ENCODE measurements at places on chromosomes 2 and 18. TPM values are rescaled to one million over a fixed set of nuclear protein-coding genes. Genes with fewer than 3 reads are reported as not detected.

Gene GKN1
- not detected for total RNA-seq

Gene EVA1A
- 0.56 TPM for total RNA-seq

Gene MAP4K3
- 12.4 TPM for total RNA-seq

Gene C2orf92
- 1.7 TPM for total RNA-seq

Gene SCN9A
- total RNA-seq: 0.28 TPM

Gene TWIST2
- total RNA-seq: 0.48 TPM

Gene C2orf49
- 9.4 TPM for total RNA-seq

Gene FTCDNL1
- total RNA-seq: 1.6 TPM

Gene CPS1
- 4.7 TPM for total RNA-seq

Gene NPHP1
- total RNA-seq: 0.84 TPM

Gene RGPD8
- 3.5 TPM for total RNA-seq

Gene CRYGC
- total RNA-seq: not detected

Gene IL1A
- 9.4 TPM for total RNA-seq

Gene IL18R1
- 1.1 TPM for total RNA-seq

Gene EMILIN1
- 3.0 TPM for total RNA-seq

Gene TLX2
- total RNA-seq: not detected

Gene DCDC2C
- total RNA-seq: not detected

Gene TUBB8B
- not detected for total RNA-seq

Gene LIMS3
- total RNA-seq: not detected

Gene NOSTRIN
- 3.6 TPM for total RNA-seq

Gene STPG4
- total RNA-seq: 0.16 TPM

Gene RAB17
- total RNA-seq: 7.8 TPM

Gene MATN3
- 0.56 TPM for total RNA-seq

Gene ZNF236
- 8.9 TPM for total RNA-seq

Gene POU3F3
- not detected for total RNA-seq

Gene TEX44
- total RNA-seq: not detected

Gene NEUROD1
- not detected for total RNA-seq

Gene ATP9B
- 19.6 TPM for total RNA-seq

Gene METAP1D
- 3.5 TPM for total RNA-seq

Gene SLC39A6
- 24.0 TPM for total RNA-seq

Gene SULT1C4
- 0.32 TPM for total RNA-seq

Gene CD302
- total RNA-seq: 1.6 TPM

Gene C2orf66
- total RNA-seq: not detected

Gene NPAS2
- 63.6 TPM for total RNA-seq

Gene NGEF
- 6.1 TPM for total RNA-seq

Gene ANKRD53
- total RNA-seq: 0.40 TPM

Gene KIF5C
- total RNA-seq: 0.08 TPM

Gene CFAP65
- not detected for total RNA-seq

Gene DLGAP1
- total RNA-seq: 0.28 TPM

Gene UGT1A10
- 6.9 TPM for total RNA-seq

Gene ZNF385B
- total RNA-seq: 0.32 TPM

Gene FAM124B
- 0.36 TPM for total RNA-seq

Gene PMAIP1
- total RNA-seq: 11.6 TPM

Gene DOCK10
- total RNA-seq: 6.7 TPM

Gene LIPG
- total RNA-seq: 8.6 TPM

All from esophagus mucosa (tissue), 1 donor.